ENCODE measurements at places on chromosomes 7 and 10. TPM values are rescaled to one million over a fixed set of nuclear protein-coding genes. Genes with fewer than 3 reads are reported as not detected.

Gene GRK5
- total RNA-seq = 16.4 TPM

Gene MBL2
- not detected for total RNA-seq

Gene PRKAR2B
- 3.6 TPM for total RNA-seq

Gene SKAP2
- 7.7 TPM for total RNA-seq
